ENCODE measurements at places on chromosomes 1 and 21.

- no peak for DNase-seq
These were observed 745.5 kb downstream of the LRRIQ3 start for GRCh38 chr1:73452522-73452921.

DNA sequence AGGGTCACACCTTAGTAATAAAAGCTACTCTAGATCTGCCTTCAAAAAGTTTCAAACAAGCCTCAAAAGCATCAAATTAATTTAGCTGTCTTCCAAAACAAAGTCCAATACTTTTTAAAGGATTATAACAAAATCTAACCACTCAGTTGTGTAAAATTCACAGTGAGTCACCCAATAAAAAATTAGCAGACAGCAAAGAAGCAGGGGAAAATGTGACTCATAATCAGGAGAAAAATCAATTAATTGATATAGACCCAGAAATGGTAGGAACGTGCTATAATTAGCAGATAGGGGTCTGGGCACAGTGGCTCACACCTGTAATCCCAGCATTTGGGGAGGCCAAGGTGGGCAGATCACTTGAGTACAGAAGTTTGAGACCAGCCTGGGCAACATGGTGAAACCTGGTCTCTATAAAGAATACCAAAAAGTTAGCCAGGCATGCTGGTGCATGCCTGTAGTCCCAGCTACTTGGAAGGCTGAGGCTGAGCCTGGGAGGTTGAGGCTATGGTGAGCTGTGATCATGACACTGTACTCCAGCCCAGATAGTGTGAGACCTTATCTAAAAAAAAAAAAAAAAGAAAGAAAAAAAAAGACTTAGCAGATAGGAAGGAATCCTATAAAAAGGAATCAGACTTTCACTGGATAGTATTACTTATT lies 8.1 kb upstream of the MYOG start:
- DNase-seq, result no peak

GRCh38 chr1:23650344-23650990 lies 41.1 kb upstream of the RPL11 start:
- DNase-seq, result no peak

DNA sequence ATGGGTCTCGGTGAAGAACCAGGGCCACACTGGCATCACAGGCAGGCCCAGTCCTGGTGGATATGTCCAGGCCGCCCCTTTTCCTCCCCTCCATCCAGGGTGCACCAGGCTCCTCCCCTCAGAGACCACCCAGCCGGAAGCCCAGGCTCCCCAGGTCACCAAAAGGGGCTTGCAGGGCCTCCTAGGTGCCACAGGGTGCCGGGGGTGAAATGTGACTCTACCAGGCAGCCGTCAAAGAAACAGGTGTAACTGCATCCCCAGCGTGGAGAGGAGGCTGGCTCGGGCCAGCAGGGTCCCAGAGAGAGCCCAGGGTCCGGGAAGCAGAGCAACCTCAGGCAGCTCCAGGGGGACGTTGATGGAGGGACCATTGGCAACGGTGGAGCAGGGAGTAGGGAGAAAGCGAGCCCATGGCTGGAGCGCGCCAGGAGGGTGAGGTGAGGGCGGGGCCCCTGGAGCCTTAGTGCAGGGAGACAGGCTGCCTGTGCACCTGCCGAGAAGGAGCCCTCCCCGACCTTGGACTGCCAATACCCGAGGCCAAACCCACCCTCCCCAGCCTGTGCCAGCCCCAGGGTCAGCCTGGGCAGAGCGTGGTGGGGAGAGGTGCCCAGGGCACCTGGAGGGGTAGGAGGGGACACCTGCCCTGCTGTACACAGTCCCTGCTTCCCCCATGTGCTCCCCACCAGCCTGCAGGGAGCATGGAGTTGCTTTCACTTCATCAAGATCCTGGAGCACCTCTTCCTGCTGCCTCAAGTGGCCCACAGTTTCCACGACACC lies 48.3 kb upstream of the POFUT2 start:
- DNase-seq, result no peak

DNA sequence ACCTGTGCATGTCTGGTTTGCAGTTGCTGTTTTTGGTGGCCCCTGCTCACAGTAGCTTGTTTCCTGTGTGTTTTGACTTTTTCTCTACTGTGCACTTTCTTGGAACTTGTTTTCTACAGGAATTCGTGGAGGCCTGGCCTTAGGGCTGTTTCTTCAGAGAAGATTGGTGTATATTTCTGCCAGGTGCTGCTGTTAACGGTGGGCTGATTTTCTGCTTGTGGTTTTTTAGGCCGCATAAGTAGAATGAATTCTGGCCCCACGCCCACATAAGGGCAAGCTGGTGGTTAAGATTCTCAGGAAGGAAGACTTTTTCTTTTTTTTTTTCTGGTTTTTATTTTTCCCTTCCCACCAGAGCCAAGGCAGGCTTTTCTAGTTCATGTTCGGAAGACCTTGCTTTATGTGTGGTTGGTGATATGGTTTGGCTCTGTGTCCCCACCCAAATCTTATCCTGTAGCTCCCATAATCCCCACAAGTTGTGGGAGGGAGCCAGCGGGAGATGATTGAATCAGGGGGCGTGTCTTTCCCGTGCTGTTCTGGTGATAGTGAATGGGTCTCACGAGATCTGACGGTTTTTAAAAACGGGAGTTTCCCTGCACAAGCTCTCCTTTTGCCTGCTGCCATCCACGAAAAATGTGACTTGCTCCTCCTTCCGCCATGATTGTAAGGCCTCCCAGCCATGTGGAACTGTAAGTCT lies 71.5 kb upstream of the DISP3 start:
- peak; percentile 2 for DNase-seq

DNA sequence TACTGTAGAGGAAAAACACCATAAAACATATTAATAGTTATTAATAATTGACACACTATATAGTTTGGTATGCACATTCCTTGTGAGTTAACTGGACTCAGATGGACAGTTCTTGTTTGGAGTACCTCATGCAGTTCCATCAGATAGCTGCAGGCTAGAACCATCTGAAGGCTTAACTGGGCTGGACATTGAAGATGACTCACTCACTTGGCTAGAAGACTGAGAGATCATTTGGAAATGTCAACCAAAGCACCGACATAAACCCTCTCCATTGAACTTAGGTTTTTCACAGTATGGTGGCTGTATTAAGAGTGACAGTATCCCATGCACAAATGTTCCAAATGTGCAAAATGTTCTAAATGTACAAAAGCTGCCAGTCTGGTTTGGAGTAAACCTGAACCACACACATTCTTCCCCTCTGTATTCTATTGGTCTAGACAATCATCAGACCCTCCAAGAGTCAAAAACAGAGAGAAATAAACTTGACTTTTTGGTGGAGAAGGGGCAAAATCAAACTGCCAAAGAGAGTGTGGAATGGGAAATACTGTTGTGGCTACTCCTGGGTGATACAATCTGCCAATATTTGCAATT lies 708.4 kb downstream of the KCNT2 start:
- DNase-seq, result no peak

GRCh38 chr1:184635980-184636431 lies 118.7 kb downstream of the EDEM3 start:
- DNase-seq, result peak; percentile 9

GRCh38 chr1:211339631-211340041 lies 13.0 kb downstream of the TRAF5 start:
- DNase-seq, result no peak
